ENCODE measurements at places on chromosomes 2 and 18.

GRCh38 chr2:97718051-97718882, 4.9 kb downstream of the ZAP70 start:
- no peak for DNase-seq

DNA sequence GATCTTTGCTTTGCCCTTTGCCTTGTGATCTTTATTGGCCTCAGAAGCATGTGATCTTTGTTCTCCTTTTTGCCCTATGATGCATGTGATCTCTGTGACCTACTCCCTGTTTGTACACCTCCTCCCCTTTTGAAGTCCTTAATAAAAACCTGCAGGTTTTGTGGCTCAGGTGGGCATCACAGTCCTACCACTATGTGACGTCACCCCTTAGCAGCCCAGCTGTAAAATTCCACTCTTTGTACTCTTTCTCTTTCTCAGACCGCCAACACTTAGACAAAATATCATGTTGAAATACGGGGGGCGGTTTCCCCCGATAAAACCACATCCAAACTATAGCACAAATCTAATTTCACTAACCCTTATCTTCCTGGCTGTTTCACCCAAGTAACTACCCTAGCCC, 76.7 kb upstream of the RAPGEF4 start:
- no peak for DNase-seq

DNA sequence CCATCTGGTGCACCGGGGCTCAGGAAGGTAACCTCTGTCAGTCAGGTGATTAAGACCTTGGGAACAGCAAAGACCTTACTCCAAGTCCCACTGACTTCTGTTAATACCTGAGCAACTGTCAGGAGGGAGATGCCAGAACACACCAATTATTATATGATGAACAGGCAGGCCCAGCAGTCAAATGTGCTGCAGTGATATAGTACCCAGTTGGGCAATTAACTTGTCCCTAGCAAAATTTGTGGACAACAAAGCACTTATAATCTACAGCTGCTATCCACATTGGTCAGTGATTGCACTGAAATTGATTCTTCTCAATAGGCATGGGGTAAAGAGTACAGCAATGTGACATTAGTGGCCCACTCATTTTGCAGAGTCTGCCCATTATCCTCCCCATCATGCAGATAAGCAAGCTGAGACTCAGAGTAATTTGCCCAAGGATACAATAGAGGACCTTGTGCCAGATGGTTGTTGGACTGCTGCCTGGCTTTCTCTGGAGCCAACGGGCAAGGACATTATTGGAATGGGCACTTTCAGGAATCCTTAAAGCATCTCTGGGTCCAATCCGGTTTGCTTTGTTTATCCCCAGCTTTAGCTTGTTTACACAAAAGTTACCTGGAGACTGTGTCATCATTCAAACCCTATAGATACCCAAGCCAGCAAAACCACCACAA, 147.6 kb downstream of the CCBE1 start:
- DNase-seq = no peak

DNA sequence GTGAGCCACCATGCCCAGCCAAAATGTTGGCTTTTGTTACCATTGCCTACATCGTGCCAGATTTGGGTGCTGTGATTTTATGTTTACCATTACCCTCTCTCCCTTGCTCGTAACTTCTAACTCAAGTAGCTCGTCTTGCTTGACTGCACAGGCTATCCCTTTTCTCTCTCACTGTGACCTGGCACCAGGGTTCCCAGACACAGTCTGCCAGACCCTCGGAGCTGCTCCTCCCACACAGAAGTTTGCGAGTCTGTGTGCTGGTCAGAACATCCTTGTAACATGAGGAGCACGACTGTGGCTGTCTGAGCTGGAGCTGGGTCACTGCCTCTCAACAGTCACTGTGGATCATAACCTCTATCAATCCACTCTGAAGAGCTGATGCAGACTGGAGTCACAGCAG, 152.5 kb upstream of the ACKR3 start:
- DNase-seq = no peak

DNA sequence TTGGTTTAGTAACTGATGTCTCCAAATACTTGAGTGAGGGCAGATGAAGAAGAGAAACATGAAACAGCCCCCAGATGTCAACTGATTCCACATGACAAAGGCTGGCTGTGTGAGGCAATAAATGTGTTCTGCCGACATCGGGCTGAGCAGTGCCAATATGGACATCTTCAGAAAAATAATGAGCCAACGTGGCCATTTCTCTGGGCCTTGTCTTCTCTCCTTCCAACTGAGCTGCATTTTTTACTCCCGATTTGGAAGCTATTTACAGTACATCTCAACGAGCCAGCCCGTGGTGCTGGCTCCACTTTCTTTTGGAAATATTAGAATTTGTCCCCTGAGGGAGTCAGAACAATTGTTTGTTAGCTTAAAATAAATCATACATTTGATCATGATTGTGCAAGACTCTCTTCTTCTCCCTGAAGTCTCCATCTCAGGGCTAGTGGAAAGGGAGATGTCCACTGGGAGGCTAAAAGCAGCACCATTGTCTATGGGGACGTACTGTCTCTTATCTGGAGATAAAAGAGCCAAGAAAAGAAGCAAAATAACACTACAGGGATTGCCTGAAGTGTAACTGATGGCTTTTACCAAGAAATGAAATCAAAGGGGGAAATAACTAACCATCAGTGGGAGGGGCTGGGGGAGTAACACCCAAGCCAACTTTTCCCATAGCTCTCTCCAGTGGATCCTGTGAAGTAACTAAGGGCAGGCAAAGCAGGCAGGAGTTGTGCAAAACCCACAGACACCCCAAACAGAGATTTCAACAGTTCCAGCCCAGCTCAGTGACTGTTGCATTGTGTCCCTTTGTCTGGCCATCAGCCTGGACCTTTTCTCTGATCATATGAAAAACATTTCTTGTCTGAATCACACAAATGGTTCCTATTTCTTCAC, 114.8 kb downstream of the RDH14 start:
- DNase-seq = no peak

- DNase-seq = no peak
These were observed 34.9 kb upstream of the ATP8B1 start for GRCh38 chr18:57837917-57838548.

DNA sequence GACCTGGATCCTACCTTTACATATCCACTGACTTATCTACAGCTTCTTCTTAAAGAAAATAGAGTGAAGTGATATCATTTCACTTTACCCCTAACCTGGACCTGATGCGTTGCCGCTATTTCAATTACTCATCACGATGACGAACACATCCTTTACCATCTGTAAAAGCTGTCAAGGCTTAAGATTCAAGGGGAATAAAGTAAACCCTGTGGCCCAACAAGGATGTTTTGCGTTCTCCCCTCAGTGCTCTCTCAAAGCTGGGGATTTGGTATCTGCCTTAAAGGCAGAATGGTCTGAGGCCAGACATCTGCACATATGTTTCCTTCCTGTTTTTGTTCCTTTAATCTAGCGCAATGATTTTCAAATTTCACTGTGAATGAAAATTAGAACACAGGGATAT, 100.1 kb upstream of the KLF7 start:
- DNase-seq = peak; percentile 53

DNA sequence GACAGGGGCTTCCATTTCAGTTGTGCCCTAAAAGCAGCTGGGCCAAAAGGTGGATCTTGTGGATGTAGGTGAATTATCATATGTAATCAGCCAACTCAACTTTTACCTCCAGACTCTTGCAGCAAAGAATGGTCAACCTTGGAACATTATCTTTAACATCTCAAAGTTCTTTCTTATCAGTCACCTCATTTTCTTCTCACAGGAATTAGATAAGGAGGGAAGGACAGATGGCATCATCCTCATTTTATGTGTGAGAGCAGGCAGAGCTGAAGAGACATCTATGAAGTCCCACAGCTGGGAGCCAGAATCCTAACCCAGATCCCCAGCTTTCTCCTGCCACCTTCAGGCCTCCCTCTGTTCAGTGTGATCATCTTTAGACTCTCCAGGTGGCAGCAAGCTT, 182.1 kb downstream of the MGAT5 start:
- no peak for DNase-seq

DNA sequence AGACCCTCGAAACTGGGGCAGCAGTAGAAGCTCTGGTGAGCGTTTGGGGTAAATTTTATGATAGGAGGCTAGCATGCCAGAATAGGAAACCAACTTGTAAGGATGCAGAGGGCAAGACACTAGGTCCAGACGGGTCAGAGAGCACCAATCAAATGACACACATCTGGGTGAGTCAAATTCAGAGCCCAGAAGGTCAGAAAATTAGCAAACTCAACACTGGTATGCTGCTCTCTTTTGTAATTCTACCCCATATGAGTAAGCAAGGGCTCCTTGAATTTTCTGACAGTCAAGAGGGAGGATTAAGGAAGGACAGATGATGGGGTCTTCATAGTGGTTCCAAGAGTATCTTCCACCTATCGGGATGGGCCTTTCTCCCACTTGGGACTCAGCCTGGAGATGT, 209.8 kb downstream of the BCL2 start:
- no peak for DNase-seq

DNA sequence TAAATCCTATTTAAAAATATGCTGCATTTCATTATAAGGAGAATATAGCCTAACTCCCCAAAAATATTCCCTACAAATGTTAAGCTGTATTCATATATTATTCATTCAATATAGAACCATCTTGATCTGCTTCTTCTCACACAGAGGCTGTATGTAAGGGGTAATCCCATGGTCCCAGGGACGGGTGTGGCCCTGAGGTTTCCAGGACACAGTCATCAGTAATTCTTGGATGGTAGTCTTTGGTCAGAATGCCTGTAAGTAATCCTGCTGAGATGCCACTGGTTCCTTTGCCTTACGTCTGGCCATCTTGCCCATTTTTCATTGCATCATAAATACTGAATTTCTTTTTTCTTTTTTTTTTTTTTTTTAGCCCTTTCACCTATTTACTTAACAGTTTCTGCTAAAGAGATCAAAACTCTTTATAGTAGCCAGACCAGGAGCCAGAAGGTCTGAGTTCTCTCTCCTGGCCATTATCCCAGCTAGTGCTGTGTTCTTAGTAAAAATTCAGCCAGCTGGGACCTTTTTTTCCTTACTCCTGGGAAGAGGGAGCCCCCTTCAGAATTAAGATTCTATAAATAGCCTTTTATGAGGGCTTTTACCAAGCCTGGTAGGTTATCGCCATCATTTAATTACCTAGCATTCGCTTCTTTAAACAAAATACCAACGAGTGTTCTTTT, 134.9 kb downstream of the SOX11 start:
- no peak for DNase-seq

DNA sequence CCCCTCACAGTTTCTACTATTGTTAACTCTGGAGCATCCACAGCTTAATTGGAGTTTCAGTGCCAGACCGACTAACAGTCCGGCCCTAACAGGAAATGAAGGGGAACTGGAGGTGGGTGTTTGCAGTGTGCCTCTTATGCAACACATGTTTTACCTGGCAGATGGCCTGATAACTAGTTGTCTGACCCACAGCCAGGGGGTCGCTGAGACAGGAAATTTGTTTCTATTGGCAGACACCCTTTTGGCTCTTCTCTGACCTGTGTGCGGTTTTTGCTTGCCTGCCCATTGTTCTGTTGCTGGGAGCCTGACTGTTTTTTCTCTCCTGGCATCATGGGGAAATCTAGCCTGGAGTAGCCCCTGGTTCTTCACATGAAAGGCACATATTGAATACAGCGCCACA, 1329.8 kb downstream of the DSC3 start:
- no peak for DNase-seq

GRCh38 chr2:100237163-100237562, 85.1 kb downstream of the LONRF2 start:
- no peak for DNase-seq

DNA sequence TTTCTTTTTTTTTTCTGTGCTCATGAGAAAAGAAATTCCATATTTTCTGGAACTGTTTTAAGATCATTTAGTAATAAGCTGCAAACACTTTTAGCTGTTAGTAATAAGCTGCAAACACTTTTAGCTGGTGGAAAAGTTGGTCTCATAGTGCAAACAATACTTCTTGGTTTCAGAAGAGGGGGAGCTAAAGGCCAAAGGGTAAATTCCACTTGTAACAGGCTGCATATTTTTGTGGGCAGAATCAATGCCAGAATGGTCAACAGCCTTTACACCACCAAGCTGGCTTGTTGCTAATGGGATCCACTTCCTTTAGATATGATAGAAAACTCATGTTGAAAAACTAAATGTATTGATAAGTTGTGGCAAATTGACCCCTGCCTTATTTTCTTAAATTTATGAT, 356.8 kb downstream of the NR4A2 start:
- DNase-seq = no peak

GRCh38 chr2:43950383-43951008, 45.3 kb downstream of the LRPPRC start:
- peak; percentile 22 for DNase-seq

DNA sequence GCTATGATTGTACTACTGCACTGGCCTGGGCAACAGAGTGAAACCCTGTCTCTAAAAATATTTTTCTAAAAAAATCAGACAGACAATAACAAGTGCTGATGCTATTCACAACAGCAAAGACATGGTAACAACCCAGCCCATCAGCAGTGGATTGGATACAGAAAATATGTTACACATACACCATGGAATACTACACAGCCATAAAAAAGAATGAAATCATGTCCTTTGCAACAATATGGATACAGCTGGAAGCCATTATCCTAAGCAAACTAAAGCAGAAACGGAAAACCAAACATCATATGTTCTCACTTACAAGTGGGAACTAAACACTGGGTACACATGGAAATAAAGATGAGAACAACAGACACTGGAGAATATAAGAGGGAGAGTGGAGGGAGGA, 19.9 kb downstream of the FAM161A start:
- no peak for DNase-seq

- no peak for DNase-seq
These were observed 16.2 kb downstream of the TOGARAM2 start for GRCh38 chr2:28997237-28997846.

DNA sequence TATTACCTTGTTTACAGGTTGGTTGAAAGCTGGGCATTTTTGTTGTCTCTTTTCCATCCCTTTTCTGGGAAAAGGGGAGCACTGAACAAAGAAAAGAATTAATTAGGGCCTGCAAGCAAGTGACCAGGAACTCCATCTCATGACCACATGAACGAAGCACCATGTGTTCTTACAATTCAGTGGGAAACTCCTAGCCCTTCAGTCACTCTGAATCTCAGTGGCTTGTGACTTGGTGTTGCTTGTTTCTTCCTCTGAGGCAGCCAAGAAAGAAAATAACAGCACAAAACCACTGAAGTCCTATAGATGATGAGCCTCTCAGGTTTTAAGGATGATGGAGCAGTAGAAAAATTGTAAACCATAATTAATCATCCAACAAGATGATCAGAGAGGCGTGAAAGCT, 129.1 kb upstream of the CAB39 start:
- no peak for DNase-seq

- DNase-seq = no peak
These were observed 109.3 kb upstream of the ZNF516 start for GRCh38 chr18:76604108-76604934.

DNA sequence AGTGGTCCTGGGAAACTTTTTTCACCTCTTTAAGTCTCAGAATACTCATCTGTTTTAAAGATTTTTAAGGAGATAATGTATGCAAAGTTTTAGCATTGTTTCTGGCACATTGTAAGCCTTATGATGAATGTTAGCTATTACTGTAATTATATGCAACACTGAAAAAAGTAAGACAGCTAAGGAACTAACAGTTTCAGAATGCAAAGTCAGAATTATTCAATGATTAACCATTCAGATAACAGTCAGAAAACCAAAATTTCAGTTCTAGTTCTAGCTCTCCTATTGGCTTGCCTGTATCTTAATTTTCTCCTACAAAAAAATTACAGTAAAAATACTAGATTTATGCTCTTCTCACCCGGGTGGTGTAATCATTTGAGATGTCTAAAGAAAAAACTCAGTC, 101.1 kb downstream of the SLC4A10 start:
- no peak for DNase-seq

GRCh38 chr2:210363261-210363660, 48.3 kb upstream of the MYL1 start:
- no peak for DNase-seq

- no peak for DNase-seq
These were observed 243.8 kb upstream of the CHST9 start for GRCh38 chr18:27428716-27429475.

All from kidney capillary endothelial cell (primary cell).